ENCODE measurements at places on chromosomes 12 and 14. TPM values are rescaled to one million over a fixed set of nuclear protein-coding genes. Genes with fewer than 3 reads are reported as not detected.

Gene TPPP2
- total RNA-seq = not detected

Gene CISTR
- not detected for total RNA-seq

Gene MYH7
- total RNA-seq = not detected

Gene DLGAP5
- 41.5 TPM for total RNA-seq

Gene RNASE4
- total RNA-seq = 3.3 TPM

Gene MSRB3
- 16.4 TPM for total RNA-seq

Gene TBK1
- 20.6 TPM for total RNA-seq

Gene WSCD2
- not detected for total RNA-seq

Gene CYP27B1
- 52.1 TPM for total RNA-seq

Gene SCNN1A
- total RNA-seq = 3.2 TPM

Gene TAC3
- total RNA-seq = not detected

Gene LTB4R
- 7.2 TPM for total RNA-seq

Gene SLCO1B1
- not detected for total RNA-seq

Gene GNB3
- 2.1 TPM for total RNA-seq

Gene PPP1R3E
- total RNA-seq = 2.6 TPM

Gene RND1
- 0.11 TPM for total RNA-seq

Gene MUCL1
- not detected for total RNA-seq

Gene LYSET
- 17.1 TPM for total RNA-seq

Gene TEX22
- total RNA-seq = 0.07 TPM

Gene SLC5A8
- 0.10 TPM for total RNA-seq

Gene ASPG
- total RNA-seq = 0.14 TPM

Gene DPF3
- total RNA-seq = 0.18 TPM

Gene AQP6
- total RNA-seq = 0.03 TPM

Gene CCDC196
- not detected for total RNA-seq

Gene SLC8A3
- total RNA-seq = 0.04 TPM

Gene GOLGA3
- total RNA-seq = 58.3 TPM

Gene SPIC
- not detected for total RNA-seq

Gene FAIM2
- total RNA-seq = not detected

Gene CABP1
- not detected for total RNA-seq

Gene KCNA1
- not detected for total RNA-seq

Gene CD163L1
- 5.5 TPM for total RNA-seq

Gene ABCD2
- 0.03 TPM for total RNA-seq

Gene RFX4
- not detected for total RNA-seq

Gene IL22
- total RNA-seq = not detected

Gene HIGD1C
- not detected for total RNA-seq

Gene C12orf54
- 5.7 TPM for total RNA-seq

Gene FAR2
- 12.9 TPM for total RNA-seq

Gene TMCC3
- 17.7 TPM for total RNA-seq

Gene UNC79
- under 0.01 TPM for total RNA-seq

Gene CLEC4C
- not detected for total RNA-seq

Gene A2M
- total RNA-seq = 0.10 TPM

Gene SIX1
- total RNA-seq = not detected

Gene TAS2R13
- 0.18 TPM for total RNA-seq

Gene NABP2
- 45.8 TPM for total RNA-seq

Gene PFKM
- total RNA-seq = 56.8 TPM

Gene SLC35F4
- not detected for total RNA-seq

Gene SLC4A8
- total RNA-seq = 0.95 TPM

Gene RASSF9
- total RNA-seq = 2.7 TPM

Gene SUPT16H
- 118 TPM for total RNA-seq

Gene ASIC1
- 4.3 TPM for total RNA-seq

Data from foreskin keratinocyte (primary cell).